Activated CD8-positive, alpha-beta memory T cell treated with anti-CD3 and anti-CD28 coated beads, Interleukin-2, amount 50 U/mL, for 4 hours (primary cell): ENCODE measurements at places on chromosomes 12 and 14.

GRCh38 chr14:55873169-55873568, 245.0 kb upstream of the PELI2 start:
- DNase-seq, result no peak

GRCh38 chr12:92467886-92468285, 234.9 kb upstream of the PLEKHG7 start:
- DNase-seq, result no peak

DNA sequence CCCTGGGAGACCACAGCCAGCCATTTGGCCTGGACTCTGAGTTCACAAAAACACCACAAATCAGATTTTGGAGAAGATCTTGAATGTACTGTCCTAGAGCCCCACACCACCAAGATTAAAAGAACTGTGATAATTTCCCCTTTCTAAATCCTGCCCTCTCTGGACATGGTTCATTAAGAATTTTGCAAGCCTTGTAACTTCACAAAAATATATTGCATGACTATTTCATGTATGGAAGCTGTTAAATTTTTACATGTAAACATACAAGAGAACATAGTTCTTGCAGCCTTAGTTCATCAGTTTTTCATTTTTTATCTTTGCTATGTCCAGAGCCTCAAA, 97.0 kb downstream of the SCARB1 start:
- no peak for DNase-seq

DNA sequence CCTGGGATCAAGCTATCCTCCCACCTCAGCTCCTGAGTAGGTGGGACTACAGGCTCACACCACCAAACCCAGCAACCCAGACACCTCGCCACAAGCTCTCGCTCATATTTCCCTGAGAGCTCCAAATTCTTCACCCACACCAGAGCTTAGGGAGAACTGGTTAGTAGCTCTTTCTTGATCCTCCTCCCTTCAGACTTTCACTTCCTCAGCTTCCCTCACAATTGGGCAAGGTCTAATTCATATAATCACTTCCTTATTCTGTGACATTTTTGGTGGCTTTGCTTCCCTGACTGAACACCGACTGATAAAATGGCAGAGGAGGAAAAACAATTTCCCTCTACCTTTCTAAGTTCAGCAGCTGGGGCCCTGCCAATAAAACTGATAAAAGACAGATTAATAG, 88.5 kb downstream of the GXYLT1 start:
- DNase-seq, result no peak

GRCh38 chr14:90666571-90666970, 149.7 kb downstream of the TTC7B start:
- DNase-seq, result no peak

DNA sequence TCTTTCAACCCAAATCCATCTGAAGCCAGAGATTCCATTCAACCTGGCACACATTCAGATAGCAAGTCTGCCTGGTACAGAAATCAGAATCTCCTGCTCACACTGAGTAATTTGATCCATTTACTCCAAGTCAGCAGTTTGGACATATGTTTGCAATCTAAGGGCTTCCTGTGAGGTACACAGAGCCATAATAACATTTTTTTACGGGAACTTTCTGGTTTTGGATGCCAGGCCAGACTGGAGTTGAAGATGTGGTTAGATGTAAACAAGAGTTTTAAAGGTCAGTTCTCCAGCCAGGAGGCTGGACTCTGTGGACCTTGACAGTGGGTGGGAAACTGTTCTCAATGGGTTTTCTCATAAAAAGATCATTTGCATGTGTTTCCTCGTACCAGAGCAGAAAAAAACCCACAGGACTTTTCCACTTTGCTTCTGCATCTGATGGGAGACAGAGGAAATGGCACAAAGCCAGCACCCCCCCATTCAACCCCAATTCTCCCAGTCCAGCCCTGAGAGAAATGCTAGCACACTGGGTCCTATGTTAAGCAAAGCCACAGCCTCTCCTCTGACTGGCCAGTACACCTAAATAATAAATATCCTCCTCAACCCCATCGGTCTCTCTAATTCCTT, 17.7 kb upstream of the TSPAN11 start:
- no peak for DNase-seq

GRCh38 chr14:88034076-88034475, 29.1 kb downstream of the GPR65 start:
- DNase-seq, result no peak

GRCh38 chr14:92924247-92924646, 1.3 kb downstream of the CHGA start:
- DNase-seq, result no peak

GRCh38 chr12:84408936-84409335, 503.7 kb downstream of the SLC6A15 start:
- DNase-seq, result no peak

DNA sequence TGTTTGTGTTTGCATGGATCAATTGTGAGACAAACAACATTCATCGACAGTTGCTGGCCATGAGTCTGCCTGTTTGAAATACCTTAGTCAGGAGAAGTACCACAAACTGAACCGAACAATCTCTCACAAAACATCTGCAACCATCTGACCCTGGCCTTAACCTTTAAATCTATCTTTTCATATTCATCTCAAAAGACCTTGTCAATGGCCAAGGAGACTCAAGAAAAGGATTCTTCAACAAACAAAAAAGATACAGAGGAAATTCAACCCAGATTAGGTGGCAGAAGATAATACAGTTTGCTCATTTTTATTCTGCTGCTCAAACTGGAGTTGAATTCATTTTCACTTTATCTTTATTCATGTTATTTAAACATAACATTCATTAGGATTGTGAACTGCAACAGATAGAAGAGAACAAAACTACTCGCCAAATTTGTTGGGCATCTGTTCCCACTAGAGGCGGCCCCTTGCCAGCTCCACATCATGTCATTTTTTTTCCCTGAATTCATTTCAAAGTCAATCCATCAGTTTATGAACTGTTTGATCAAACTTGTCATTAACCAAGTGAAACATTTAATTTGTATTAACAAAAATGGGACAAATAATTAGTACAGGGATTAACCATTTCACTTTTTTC, 152.3 kb upstream of the OTX2 start:
- no peak for DNase-seq

DNA sequence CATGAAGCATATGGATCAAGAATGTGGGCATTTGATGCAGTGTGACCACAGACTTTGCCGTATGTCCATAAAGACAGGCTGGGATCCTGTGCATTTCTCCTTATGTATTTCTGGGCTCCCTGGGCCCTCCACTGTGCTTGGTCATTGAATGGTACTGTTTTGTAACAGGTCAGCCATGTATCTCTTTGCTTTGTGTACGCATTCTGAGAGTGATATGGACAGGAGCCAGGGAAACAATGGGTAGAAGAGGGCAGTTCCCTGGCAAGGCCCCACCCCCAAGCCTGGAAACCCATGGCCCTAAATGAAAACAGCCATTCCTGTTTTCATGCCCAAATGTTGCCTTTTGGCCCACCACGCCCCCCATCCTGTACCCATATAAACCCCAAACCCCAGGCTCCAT, 15.2 kb upstream of the FBXO34 start:
- DNase-seq, result no peak

- no peak for DNase-seq
Observed at GRCh38 chr14:67569011-67569650, 30.9 kb downstream of the PIGH start.

DNA sequence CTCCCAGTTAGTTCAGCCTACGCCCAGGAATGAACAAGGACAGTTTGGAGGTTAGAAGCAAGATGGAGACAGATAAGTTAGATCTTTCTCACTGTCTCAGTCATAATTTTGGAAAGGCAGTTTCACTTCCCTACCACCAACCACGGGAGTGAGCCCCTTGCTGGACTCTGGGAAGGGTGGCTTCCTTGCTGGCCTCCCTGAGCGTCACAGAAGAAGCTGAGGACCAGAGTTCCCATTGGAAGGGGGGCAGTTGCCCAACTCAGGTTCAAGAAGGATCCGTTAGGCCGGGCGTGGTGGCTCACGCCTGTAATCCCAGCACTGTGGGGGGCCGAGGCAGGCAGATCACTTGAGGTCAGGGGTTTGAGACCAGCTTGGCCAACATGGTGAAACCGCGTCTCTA, 106.2 kb upstream of the MAX start:
- no peak for DNase-seq

- no peak for DNase-seq
Observed at GRCh38 chr12:100857418-100857817, 62.8 kb downstream of the ANO4 start.

- DNase-seq, result no peak
Observed at GRCh38 chr12:92136965-92137721, 8.5 kb downstream of the BTG1 start.

DNA sequence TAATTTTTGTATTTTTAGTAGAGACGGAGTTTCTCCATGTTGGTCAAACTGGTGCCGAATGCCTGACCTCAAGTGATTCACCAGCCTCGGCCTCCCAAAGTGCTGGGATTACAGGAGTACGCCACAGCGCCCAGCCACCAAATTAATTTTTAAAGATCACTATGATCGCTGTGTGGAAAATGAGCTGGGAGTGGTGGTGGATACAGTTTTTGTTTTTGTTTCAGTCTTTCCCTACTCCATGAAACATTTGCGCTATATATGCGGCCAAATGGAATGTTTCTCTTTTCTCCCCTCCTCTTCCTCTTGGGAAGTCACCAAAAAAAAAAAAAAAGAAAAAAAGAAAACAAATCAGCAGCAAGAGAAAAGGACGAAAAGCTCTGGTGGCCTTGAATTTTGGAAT, 20.8 kb upstream of the P2RX4 start:
- DNase-seq, result no peak

GRCh38 chr12:50322206-50322605, 38.9 kb upstream of the LIMA1 start:
- DNase-seq, result no peak

DNA sequence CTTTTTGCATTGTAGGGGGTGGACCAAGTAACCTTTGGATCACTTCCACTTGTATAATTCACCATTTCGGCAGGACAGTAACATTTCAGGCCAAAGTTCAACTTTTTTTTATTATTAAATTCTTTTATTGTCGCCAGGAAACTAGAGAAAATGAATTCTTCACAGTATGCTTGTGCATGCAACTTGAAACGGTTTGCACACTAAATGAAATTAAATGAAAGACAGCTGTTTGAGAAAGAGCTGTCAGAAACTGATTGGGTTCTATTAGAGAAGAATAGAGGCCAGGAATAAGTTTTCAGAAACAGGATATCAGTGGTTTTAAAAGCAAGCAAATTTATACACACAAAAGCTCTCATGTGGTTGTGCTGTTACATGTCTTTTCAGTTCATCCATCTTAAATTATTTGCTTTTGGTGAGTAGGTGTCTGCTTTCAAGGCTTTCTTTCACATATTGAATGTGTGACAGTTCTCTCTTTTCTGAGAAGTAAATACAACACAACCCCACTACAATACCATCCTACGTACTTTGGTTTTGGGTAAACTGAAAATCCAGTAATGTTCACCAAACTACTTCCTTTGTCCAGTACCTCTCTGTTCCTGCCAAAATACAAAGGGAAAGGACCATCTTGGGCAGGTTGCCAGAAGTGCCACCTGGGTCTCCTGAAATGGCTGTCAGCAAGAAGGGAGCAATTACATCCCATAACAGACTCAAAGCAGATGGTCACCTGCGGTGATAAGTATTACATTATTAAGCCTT, 291.7 kb downstream of the RAD51B start:
- DNase-seq, result no peak

- DNase-seq, result no peak
Observed at GRCh38 chr12:53973236-53974042, 513 bp downstream of the HOXC11 start.

- DNase-seq, result no peak
Observed at GRCh38 chr12:114628199-114628598, 55.8 kb downstream of the TBX3 start.

- DNase-seq, result peak; percentile 81
Observed at GRCh38 chr12:26884765-26885576, 52.0 kb upstream of the ITPR2 start.

GRCh38 chr12:25397001-25397400, 146.3 kb upstream of the KRAS start:
- no peak for DNase-seq

DNA sequence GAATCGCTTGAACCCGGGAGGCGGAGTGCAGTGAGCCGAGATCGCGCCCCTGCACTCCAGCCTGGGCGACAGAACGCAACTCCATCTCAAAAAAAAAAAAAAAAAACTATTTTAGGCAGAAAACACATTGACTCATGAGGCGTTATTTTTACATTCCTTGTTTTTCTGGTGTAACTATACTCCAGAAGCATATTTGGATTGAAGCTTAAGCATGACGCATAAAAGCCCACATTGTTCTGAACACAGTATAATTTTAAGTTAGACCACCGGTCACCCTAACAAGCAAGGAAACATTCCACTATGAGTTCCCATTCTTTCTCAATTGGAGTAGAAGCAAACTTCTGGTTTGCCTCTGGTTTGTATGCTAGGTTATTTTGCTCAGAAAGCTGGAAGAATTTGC, 173.0 kb downstream of the MYRFL start:
- no peak for DNase-seq

DNA sequence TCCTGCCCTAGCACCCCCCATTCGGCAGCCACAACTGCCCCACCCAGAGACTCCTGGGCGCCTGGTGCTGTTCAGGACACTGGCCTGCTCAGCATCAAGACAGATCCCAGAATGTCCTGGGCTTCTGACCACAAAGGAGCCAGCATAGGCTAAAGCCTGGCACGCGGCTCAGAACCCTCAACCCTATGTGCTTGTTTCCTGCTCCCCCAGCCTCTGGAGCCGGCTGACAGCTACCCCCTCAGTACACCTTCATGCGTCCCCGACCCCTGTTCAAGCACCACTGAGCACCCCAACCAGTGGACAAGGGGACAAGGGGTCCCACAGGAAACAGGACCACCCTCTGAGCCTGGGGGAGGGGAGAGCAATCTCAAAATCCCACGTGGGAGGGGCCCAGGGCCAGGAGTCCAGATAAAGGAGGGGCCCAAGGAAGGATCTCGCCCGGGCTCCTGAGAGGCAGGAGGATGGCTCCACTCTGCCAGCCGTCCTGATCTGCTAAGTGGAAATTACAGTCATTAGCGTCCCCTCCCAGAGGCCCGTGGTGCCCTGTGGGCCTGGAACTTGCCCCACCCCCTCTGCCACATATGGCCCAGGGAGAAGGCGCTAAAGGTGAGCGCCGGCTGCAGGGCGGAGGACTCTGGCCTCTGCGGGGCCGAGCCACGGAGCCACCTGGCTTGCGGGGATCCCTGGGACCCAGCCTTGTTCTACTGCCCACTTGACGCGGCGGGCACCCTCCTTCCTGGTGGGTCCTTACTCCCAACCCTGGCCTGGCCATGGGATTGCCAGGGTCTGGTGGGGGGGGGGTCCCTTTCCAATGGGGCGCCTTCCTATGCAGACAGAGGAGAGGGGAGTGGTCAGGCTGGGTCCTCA, 27.2 kb upstream of the GPR132 start:
- no peak for DNase-seq

GRCh38 chr12:99142651-99143050, 497.6 kb downstream of the APAF1 start:
- no peak for DNase-seq

GRCh38 chr14:68245146-68246073, 425.8 kb downstream of the RAD51B start:
- no peak for DNase-seq

- DNase-seq, result no peak
Observed at GRCh38 chr12:103313894-103314293, 181.9 kb downstream of the C12orf42 start.
